ENCODE measurements at places on chromosomes 12 and 14. TPM values are rescaled to one million over a fixed set of nuclear protein-coding genes. Genes with fewer than 3 reads are reported as not detected.
A peak's percentile ranks its signal among the peaks of the same experiment; 100 is the strongest.

DNA sequence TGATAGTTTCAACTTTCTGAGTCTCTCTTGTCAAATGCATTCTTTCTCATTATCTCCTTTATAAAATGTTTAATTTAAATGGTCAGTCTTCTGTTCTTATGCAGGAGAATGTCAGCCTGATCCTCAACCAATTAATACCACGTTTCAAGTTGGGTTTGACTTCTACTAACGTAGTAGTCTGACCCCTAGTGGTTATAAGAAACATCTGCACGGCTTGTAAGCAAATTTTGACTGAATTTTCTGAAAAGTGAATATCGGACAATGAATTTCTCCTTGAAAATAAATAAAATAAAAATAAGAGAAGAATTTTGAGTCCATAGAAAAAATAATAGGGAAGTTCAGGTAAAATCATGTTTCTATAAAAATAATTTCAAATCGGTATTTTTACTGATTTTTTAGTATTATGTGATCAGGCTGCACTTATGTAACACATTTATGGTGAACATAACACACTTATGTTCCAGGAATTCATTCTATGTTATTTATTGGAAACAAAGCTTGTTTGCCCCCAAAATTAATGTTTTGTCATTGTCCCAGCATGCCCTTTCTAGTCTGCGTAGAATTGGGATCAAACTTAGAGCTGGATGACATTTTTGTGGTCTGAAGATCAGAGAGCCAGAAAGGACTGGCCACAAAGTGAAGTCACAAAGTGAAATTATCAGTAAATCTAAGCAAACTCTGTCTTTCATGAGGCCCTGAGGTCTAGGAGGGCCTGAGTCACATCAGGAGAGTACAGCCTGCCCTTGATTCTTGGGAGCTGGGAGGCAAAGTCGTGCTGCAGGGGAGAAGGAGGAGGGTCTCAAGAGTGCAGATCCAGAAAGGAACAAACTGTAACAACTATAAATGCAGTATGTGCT, 101.2 kb upstream of the STXBP6 start:
- peak; percentile 75 for DNase-seq

DNA sequence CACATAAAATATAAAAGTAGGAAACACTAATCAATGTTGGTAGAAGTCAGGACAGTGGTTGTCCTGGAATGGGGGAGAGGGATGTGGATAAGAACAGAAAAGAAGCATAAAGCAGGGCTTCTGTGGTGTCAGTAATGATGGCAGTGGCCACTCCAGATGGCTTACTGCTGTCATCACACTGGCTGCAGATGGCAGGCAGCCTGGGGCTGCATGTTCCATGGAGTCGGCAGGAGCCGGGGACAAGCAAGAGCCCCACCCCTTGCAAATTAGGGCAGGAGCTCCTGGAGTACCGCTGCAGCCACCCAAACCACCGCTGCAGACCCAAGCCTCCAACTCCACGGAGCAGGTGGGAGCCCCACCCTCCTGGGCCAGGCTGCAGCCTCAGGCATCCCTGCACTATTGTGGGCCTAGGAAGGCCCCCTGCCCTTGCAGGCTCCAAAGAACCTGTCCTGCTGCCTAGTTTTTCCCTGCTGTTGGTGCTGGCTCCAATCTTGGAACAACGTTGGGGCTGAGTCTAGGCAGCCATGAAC, 28.8 kb upstream of the SLC5A8 start:
- no peak for DNase-seq

GRCh38 chr12:91422811-91423692, 240.4 kb upstream of the DCN start:
- no peak for DNase-seq

DNA sequence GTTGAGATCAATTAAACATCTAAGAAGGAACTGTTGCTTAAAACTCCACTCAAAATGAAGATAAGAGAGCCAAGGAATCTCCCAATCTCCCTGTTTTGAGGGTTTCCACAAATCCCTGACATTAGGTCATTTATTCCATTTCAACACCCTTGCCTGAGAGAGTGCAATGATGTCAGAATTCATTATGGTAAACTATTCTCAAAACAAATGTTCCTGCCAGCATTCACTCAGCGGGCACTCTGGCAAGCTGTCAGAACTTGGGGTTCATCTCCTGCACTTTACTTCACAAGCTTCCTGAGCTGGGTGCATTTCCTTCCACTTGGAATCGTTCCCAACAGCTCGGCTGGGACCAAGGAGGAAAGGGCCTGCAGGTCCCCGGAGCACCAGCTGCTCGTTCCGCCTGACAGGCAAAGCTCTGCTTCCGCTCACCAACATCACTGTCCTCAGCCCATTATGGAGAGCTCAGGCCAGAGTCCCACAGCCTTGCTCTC, 117.8 kb downstream of the TTC7B start:
- DNase-seq, result peak; percentile 72

- DNase-seq, result peak; percentile 67
These were observed 135.0 kb upstream of the LRIG3 start for GRCh38 chr12:59055204-59055860.

DNA sequence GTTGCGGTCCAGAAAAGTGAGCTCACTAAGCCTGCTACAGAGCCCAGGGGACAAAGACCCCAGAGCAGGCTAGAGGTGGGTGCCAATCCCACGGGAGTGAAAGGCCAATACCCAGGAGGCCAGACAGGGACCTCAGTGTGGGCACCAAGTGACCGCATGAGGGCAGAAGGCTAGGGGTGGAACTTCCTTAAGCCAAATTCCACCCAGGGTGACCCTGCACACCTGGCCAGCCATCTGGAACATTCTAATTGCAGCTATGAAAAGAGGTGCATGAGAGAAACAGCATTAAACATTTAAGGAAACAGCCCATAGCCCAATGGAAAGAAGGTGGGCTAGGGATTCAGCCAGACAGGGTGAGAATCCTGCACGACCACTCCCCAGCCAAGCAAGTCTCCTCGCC, 19.4 kb downstream of the GLTP start:
- no peak for DNase-seq

The CS gene
- 117 TPM for total RNA-seq

The KRT79 gene
- not detected for total RNA-seq

The POMT2 gene
- 15.2 TPM for total RNA-seq

The SERPINA12 gene
- not detected for total RNA-seq

The IL31 gene
- total RNA-seq, result not detected

The NAV3 gene
- 121 TPM for total RNA-seq

The C12orf75 gene
- total RNA-seq, result 31.7 TPM

The COQ6 gene
- 11.4 TPM for total RNA-seq

The RGS6 gene
- total RNA-seq, result not detected
